GM20000 (cell line): ENCODE measurements at places on chromosomes 11 and 22.

DNA sequence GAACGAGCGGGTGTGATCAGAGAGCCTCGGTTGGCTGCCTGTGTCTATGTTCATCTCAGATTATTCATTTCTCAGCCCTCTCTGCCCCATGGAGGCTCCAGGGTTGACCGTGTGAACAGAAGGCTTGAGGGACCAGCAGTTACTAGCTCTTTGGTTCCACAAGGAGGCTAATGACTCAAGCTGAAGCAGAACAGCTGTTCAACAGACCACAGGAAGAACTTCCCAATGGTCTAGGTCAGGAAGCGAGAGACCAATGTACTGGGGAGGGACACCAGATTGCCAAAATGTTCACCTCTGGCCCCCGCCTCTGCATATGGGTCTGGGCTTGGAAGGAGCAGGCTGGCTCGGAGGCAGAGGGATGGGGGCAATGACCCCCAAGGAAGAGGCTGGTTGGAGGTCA lies 14.7 kb upstream of the PDE2A start:
- DNase-seq = no peak

- no peak for DNase-seq
Observed at GRCh38 chr22:24095826-24096757, 85.0 kb downstream of the CABIN1 start.

DNA sequence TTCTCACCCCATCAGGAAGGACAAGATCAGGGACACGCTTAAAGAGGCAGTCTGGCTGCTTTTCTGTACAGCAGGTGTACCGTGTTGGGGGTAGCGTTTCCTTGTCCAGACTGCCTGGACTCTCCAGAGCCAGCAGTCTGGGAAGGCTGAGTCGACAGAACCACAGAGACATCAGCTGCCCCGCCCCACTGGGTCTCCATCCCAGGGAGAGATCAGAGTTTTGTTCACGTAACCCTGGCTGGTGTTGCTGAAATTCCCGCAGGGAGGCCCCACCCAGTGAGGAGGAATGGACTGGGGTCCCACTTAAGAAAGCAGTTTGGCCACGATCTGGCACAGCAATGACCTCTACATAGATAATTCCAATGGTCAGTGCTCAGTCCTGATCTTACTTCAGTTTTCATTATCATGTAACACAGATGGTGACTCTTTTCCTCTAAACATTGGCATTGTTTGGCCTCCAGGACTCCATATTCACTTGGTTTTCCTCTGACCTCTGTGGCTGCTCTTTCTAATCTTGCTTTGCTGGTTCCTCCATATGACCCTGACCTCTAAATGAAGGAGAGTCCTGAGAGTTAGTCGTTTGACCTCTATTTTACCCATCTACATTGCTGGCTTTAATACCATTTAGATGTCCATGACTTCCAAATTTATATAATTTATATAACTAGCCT lies 89.6 kb upstream of the LRRC55 start:
- DNase-seq = no peak

GRCh38 chr11:86416494-86416893 lies 41.8 kb downstream of the CCDC81 start:
- no peak for DNase-seq

DNA sequence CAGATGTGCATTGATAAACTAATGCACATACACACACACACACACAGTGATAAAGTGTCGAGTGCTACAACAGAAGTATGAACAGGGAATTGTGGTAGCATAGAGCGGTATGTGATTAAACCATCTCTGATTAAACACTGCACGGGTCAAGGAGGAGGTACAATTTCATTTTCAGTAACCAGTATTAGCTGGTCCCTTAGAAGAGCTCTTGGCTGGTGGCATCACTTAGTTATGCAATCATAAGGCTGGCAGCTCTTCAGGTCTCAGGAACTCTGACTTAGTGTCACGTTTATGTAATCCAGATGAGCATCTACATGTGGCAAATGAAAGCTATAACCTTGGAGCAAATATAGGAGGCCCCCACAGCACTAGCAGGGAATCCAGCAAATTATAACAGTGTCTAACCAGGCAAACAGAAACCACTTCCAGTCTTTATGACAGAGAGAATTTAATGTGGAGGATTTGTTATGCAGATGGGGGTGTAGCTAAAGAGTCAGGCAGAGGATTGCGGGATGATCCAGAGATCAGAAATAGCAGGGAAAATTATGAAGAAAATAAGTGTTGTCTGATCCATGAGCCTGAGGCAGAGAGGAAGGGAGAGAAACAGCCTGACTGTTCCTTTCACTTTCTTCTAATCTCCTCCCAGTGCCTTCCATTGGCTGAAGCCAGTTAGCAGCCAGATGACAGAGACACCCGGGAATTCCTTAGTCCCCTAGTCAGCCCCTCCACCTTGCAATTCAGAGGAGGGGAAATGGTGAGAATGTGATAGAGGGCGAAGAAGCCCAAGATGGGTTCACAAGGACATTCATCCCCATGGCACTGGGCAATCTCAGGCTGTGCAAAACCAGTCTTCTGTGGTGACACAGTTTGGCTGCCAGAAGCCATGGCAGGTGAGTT lies 533.1 kb upstream of the TENM4 start:
- DNase-seq = no peak

- no peak for DNase-seq
Observed at GRCh38 chr11:101082813-101083212, 46.8 kb downstream of the PGR start.

- no peak for DNase-seq
Observed at GRCh38 chr11:18320617-18321016, 1.3 kb downstream of the HPS5 start.

- DNase-seq = peak; percentile 56
Observed at GRCh38 chr11:84714316-84714780, 912.8 kb downstream of the DLG2 start.

- DNase-seq = no peak
Observed at GRCh38 chr11:69521457-69521856, 40.0 kb downstream of the LINC01488 start.

DNA sequence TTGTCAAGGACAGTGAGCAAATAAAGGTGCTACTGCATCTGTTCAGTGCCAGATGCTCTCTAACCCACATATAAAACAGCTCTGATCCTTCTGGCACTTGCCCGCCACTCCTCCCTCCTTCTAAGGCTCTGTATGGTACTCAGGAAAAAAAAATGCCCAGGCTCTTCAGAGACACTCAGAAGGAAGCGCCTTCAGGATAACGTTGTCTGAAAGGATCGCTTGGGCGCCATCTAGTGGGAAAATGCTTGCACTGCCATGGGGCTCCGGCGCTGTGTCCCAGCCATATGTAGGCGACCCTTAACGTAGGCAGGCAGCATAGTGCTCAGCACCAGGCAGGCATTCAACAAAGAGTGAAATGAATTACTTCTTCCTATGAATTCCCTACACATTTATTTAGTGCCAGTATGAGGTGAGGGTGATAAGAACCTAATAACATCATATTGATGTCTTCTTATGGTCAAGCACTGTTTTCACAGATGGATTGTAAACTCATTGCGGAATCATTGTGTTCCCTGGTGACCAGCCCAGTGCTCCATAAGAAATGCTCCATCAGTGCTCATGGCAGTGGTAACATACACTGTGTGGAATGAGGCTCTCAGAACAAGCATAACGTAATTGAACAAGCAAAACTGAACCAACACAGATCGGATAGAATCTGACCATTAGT lies 39.6 kb downstream of the PAMR1 start:
- peak; percentile 74 for DNase-seq

GRCh38 chr22:17411213-17411612 lies 42.0 kb downstream of the CECR2 start:
- DNase-seq = no peak

DNA sequence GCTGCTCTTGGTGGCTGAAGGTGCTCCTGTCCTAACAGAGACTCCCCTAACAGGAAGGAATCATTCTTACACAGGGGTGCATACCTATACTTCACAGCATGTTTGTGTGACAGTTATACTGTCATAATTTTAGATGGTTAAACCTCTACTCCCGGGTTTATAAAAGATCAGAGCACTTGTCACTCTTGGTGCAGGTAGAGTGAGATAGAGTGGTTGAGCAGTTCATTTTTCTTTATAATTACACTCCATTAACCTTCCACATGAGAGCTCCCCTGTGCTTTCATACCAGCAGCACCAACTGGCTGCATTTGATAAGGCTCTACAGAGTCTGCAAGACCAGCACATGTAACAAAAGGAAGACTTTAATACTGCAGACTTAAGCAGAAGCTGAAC lies 72.9 kb downstream of the LARGE2 start:
- no peak for DNase-seq

DNA sequence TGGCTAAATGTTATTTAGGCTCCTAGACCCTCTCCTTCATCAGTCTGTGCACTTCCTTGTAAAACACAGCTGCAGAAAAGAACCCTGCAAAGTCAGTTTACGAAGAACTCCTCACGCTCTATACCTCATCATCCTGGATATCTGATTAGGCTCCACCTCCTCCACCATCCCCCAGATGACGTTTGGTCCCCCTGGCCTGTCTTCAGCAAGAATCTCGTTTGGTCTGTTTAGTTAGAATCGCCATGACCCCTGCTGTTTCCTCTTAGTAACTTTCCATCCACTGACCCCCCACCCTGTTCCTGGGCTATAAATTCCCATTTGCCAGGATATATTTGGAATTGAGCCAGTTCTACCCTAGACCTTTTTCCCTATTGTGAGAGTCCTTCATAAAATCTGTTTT lies 214.1 kb downstream of the OPCML start:
- no peak for DNase-seq

GRCh38 chr11:44104481-44105294 lies 9.2 kb downstream of the EXT2 start:
- no peak for DNase-seq

- DNase-seq = no peak
Observed at GRCh38 chr22:36942556-36942955, 29.1 kb downstream of the CSF2RB start.

- no peak for DNase-seq
Observed at GRCh38 chr11:77602381-77603088, 12.8 kb downstream of the AQP11 start.

DNA sequence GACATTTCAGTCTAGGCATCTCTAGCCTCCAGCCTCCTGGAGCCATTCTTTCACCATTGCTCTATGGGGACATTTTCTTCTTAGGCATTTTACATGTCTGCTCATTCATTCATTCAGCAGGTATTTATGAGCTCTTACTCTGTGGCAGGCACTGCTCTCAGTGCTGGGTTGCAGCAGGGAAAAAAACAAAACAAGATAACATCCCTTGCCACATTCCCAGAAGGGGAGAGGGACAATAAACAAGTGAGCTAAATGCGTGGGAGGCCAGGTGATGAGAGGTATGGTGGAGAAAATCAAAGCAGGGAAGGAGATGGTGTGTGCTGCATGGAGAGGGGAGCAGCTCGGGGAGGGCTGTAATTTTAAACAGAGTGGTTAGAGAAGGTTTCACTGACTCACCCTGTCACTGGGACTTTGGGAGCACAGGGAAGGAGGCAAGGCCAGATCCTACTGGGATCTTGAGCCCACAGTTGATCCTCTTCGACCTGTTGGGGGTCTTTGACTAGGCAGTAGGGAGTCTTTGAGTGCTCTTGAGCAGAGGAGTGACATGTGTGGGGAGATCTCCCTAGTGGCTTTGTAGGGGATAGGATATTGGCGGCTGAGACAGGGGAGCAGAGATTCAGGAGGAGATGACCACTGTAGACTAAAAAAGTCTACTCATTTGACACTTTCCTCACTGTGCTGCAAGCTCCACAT lies 17.0 kb downstream of the MICAL2 start:
- DNase-seq = no peak

- DNase-seq = peak; percentile 87
Observed at GRCh38 chr11:2930704-2931419, 1.6 kb upstream of the PHLDA2 start.

DNA sequence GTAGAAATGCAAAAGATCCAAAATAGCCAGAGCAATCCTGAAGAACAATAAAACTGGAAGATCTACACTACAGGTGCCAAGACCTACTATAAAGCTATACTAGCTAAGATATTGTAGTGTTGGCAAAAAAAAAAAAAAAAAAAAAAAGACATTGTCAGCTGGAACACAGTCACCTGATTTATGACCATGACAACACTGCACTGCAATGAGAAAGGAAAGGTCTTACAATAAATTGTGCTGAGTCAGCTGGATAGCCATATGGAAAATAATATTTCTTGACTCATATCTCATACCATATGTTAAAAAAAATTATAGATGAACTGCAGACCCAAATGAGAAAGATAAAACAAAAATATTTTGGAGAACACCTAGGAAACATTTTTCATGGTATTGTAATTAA lies 3.1 kb upstream of the PANX3 start:
- DNase-seq = no peak
